T-helper 22 cell (primary cell): ENCODE measurements at places on chromosomes 16 and 17.

DNA sequence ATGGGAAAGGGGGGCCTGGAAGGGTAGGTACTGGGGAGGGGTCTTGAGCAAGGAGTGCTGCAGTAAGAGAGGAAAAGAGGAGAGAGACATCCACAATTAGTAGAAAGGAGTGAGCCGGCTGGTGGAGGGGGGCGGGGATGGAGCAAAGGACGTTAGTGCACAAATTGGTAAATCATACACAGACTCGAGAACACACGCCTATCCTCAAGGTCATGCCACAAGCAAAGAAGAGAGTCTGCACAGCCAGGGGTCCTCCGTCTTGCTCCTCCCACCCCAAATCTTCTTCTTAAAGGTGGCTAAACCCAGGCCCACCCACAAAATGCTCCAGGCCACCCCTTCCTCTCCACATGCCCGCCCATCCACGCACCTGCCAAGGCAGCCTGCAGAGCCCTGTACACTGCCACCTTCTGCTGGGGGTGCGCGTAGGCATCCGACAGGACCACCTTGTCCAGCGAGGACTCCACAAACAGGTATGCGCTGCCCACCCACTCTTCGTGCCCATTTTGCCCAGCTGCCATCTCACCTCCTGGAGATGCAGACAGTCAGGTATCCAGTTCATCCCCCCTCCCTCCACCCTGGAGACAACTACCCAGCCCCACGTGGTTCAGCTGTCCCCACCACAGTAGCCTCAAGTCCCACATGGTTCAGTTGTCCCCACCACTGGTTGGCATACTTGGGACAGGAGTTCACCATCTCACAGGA lies 3.4 kb downstream of the TRADD start:
- DNase-seq, result no peak

- no peak for DNase-seq
Measured at GRCh38 chr16:27690608-27691007, 140.7 kb downstream of the KATNIP start.

DNA sequence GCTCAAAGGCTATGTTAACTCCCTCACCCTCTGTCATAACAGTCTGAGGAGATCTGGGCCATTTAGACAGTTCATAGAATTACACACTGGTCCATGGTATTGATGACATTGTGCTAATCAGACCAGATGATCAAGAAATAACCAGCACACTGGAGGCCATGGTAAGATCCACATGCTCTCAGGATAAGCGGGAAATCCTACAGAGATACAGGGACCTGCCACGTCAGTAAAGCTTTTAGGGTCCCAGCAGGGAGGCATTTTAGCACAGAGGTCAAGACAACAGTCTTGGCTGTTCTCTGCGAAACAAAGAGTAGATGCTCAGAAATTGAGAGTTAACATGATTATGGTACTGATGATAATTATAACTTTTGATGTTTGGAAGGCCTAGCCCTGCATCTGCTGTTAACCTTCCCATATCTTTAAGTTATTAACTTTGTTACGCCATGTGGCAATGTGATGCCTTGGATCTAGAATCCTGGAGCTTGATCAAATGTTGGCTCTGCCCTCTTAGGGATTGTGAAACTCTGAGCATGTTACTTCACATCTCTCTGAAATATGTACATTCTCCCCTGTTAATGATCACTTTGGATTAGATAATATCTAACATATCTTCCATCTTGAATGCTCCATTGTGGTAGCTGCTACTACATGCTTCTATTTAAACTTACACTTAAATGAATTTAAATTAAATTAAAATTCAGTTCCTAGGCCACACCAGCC lies 172.0 kb upstream of the SOX9 start:
- DNase-seq, result no peak

DNA sequence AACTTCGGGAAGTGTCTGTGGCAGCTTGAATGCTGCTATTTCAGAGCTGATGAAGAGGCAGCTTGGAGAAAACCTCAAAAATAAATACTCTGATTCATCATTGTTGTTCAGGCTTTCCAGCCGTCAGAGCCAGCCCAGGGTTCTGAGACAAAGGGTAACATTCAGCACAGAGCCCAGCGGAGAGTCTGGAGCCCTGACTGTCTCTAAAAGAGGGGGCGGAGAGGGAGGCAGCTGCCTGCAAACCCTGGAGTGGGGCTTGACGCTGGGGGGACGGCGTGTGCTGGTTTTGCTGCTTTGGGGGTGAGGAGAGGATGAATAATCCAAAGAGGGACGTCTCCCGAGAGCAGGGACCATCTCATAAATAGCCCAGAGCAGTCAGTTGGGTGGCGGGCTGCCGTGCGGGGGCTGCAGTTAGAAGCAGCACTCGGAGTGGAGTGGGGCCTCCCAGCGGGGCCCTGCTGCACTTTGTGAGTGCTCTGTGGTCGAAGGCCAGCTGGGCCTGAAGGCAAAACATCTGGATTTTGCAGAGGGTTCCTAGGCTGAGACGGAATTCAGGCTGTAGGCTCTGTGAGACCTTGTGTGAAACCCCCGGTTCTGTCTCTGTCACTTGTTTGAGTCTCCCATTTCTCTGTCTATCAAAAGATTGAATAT lies 237.8 kb downstream of the PRKCA start:
- DNase-seq, result no peak

DNA sequence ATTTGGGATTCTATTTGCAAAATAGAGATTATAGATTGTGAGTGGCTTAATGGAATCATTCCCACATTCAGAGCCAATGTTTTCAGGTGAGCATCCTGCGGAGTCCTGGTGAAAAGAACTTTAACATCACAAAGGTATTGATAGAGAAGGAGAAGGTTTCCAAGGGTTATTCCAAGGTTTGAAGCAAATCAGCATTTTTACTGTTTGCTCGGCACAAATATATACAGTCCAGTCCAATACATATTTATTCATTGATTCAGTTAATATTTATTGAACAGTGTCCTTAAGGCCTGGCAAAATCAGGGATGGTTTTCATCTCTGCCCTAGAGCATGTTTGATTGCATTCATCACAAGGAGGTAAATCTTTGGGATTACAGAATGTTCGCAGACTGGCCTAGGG lies 6.4 kb downstream of the MPV17L start:
- DNase-seq, result no peak
